SK-MEL-5 (cell line): ENCODE measurements at places on chromosomes 11 and 22. TPM values are rescaled to one million over a fixed set of nuclear protein-coding genes. Genes with fewer than 3 reads are reported as not detected.

DNA sequence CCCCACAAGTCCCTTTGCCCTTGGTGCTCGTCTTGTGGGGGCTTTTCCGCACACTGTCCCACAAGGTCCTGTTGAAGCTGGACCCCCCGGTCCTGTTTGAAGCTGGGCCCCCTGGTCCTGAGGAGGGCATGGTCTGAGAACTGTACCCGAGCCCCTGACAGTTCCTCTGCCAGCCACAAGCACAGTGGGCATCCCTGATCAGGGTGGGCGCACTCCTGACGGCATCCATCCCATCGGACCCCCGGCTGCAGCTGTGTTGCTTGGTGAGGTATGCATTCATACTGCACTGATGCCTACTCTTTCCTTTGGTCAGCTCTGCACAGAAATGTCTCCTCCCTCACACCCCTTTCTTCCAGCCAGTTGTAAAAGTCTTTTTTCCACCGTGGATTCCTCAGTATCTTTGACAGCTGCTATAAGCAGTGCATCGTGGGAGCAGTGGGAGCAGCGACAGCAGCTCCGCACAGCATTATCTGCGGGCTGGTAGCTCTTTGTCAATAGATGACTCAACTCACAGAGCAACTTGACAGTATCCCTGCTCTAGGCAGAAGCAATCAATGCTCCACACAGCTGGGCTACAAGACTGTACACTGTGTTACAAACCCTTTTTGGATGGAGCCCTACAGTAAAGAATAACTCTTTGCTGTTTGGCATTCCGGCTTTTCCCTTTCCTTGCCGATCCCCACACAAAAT lies 1030.8 kb upstream of the CCDC90B start:
- DNase-seq = no peak

- no peak for DNase-seq
Measured at GRCh38 chr22:27269751-27270543, 531.6 kb downstream of the MN1 start.

GRCh38 chr11:87190071-87190470 lies 152.3 kb downstream of the TMEM135 start:
- DNase-seq = no peak

DNA sequence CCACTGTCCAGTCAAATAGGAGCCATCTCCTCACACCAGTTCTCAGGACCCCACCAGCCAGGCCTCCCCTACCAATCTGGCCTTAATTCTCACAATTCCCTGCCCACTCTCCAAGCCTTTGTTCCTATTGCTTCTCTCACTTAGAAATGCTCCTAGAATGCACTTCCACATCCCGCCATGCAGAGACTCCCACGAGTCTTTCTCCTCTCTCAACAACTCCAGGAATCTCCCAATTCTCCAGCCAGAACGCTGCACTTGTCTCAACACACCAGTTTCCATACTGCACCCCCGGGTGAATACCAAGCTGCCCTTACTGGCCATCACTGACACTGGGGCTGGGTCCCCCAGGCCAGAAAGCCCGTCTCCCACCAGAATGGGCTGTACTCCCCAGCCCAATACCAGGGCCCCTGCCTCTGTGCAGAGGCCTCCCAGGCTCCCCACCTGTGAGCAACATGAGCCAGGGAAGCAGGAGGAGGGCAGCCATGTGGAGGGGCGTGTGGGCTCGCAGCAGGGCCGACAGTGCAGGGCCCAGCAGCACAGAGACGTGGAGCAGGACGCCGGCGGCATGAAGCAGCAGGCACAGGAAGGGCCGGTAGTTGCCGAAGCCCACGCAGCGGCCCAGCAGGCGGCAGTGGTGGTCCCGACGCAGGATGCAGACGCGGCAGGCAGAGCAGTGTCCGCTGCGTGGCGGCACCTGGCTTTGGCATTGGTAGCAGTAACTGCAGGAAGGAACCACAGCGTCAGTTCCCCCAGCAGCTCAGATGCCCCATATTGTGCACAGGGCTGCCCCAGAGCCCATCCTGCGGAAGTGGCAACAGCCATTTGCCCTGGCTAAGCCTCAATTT lies 2.4 kb downstream of the ZDHHC24 start:
- DNase-seq = no peak

GRCh38 chr22:24681236-24681635 lies 78.2 kb downstream of the GGT1 start:
- DNase-seq = no peak

DNA sequence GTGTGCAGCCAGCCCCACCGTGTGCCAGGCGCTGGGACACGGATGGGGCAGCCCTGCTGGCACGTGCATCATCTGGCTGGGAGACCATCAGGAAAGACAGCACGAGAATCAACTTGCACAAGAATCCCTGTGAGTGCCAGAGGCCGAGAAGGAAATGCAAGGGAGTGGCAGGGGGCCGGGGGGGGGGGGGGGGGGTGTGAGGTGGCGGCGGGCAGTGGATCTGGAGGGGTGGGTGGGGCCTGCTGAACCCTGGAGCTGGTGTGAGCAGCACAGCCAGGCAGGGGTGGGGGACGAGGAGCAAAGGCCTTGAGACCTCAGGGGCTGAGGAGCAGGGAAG lies 14.0 kb upstream of the FLRT1 start:
- no peak for DNase-seq

- DNase-seq = no peak
Measured at GRCh38 chr22:45366713-45367112, 46.7 kb downstream of the SMC1B start.

- no peak for DNase-seq
Measured at GRCh38 chr22:44845191-44845590, 92.8 kb downstream of the ARHGAP8 start.

Gene FGF19
- 0.13 TPM in 1 of 2 replicates, not detected in the other for total RNA-seq

Gene SBF1
- total RNA-seq = 61.8 and 65.3 TPM in 2 replicates
